ENCODE measurements at places on chromosomes 4 and X. TPM values are rescaled to one million over a fixed set of nuclear protein-coding genes. Genes with fewer than 3 reads are reported as not detected.

DNA sequence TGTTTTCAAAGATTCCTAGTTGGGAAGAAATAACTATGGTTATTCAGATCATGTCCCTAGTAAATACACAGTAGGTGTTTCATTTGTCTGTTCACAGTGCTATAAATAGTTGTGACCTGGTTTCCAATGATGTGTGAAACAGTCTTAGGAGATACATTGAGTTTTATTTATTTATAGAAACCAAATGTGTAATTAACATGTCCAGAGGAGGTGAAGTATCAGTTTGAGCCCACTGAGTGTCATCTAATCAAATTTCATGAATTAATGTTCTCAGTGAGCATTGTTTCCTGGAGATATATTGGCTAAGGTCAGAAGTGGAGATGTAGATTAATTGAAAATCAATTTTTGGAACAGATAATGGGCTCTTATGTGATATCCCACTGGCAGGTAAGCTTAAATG lies 996.3 kb downstream of the FSTL5 start:
- DNase-seq: no peak

DNA sequence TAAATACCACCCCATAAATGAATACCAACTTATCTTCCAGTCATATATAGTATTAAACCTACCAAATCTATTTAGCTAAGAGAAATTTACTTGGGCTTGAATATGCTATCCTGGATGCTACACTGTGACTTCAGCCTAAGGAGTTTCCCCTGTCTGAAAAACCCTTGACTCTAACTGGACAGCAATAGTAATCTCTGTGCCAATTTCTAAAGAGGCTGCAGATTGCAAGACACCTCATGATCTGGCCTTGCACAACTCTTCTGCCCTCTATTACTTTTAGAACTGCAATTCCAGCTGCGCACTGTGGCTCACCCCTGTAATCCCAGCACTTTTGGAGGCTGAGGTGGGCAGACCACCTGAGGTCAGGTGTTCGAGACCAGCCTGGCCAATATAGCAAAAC lies 371.5 kb downstream of the KCNIP4 start:
- DNase-seq: no peak

DNA sequence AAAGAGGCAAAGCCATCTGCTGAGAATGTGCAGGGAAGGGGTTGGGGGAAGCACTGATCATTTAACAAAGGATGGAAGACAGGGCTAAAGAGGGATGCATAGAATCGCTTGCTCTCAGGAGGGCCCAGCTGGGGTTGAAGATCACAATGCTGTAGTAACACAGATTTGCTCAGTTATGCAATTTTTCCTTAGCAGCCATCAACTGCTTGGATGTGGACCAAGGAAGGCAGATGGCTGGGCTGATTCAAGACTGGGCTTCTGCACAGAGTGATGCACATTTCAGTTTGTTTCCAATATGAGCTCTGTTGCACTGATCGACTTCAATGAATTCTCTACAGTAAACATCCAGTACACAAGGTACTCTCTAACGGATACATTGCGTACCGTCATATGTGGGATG lies 127.8 kb upstream of the TBL1X start:
- no peak for DNase-seq

Gene RAB40AL
- total RNA-seq: 2.1 TPM

Gene F9
- not detected for total RNA-seq

- no peak for DNase-seq
Measured at GRCh38 chr4:53040459-53040815, 178.3 kb downstream of the RASL11B start.

Gene MAGT1
- total RNA-seq: 68.2 TPM

Gene ZNF280C
- 7.8 TPM for total RNA-seq

Gene LRAT
- total RNA-seq: 0.68 TPM

GRCh38 chrX:68693481-68694434 lies 46.3 kb downstream of the STARD8 start:
- DNase-seq: peak; percentile 39

- DNase-seq: no peak
Measured at GRCh38 chrX:136237074-136237473, 14.1 kb downstream of the MAP7D3 start.

- no peak for DNase-seq
Measured at GRCh38 chr4:168632301-168632725, 135.5 kb downstream of the PALLD start.

GRCh38 chr4:128879283-128879682 lies 69.8 kb downstream of the JADE1 start:
- DNase-seq: no peak

DNA sequence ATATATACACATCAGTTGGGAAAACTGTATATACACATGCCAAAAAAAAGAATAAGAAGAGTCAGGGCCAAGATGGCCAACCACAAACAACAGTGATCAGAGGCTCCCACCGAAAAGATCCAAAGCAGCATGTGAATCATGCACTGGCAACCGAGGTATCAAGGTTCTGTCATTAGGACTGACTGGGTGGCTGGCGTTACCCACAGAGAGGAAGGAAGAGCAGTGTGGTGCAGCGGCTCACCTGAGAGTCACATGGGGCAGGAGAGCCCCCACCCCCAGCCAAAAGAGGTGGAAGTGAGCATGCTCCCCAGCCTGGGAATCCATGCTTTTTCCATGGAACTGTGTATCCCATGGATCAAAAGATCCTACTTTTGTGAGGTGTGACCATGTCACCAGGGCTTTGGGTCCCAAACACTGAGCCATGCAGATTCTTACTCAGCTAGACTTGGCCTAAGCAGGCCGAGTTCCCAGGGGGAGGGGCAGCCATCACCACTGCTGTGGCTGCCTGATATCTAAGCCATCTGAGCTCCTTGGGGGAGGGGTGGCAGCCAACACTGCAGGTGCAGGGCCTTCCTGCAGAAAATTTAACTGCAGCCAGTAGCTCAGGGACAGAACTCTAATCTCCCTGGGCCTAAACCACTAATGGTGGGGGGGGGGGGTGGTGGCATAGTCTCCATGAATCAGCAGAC lies 52.8 kb downstream of the P2RY10 start:
- DNase-seq: no peak

Gene MAGEA2B
- 35.3 TPM for total RNA-seq

GRCh38 chr4:121749225-121749624 lies 15.7 kb downstream of the SMIM43 start:
- no peak for DNase-seq

Gene FGFBP2
- not detected for total RNA-seq

Gene MCF2
- not detected for total RNA-seq

GRCh38 chr4:6971536-6972374 lies 62.1 kb downstream of the TBC1D14 start:
- DNase-seq: no peak
